ENCODE measurements at places on chromosomes 11 and 22.

DNA sequence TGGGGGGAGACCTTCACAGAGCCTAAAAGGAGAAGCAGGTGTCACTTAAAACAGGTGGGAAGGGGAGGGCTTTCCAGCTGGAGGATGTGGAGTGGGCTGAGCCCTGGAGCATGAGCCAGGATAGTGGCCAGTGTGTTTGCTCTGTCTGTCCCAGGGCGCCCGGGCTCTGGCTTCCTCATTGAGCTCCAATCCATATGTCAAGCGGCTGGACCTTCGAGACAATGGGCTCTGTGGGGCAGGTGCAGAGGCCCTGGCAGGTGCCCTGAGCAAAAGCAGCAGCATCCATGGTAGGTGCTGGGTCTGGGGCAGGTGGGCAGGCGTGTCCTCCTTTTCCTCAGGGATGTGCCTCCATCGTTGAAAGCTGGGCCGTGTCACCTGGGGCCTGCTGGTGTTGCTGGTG is 2.0 kb downstream of the LRRC74B start:
- no peak for DNase-seq

DNA sequence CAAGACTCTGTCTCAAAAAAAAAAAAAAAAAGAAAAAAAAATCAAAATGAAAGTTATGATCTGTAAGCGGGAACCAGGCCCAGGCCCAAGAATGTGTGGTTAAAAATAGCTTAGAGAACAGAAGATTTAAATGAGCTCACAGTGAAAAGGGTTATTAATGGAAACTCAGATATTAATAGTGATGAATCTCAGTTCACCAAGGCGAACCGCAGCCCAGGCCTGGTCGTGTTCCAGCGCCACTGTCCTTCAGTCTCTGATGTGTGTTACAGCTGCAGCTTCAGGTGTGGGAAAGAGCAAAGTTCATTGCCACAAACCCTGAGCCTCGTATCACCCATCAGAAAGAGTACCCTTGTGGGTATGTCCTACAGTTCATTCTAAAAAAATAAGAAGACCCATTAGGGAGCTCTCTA is 107.1 kb downstream of the GAB2 start:
- no peak for DNase-seq

GRCh38 chr22:46428171-46428570 is 92.7 kb downstream of the TRMU start:
- no peak for DNase-seq

- DNase-seq: no peak
Measured at GRCh38 chr11:1819074-1819473, 15.7 kb upstream of the SYT8 start.

DNA sequence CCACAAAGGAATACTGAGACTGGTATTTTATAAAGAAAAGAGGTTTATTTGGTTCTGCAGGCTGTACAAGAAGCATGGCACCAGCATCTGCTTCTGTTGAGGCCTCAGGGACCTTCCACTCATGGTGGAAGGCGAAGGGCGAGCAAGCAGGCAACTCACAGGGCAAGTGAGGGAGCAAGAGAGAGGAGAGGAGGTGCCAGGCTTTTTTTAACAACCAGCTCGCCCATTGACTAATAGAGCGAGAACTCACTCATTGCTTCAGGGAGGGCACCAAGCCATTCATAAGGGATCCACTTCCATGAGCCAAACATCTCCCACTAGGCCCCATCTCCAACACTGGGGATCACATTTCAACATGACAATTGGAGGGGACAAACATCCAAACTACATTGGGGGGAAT is 1.2 kb downstream of the PTS start:
- no peak for DNase-seq

GRCh38 chr11:112997857-112998466 is 36.7 kb downstream of the NCAM1 start:
- no peak for DNase-seq

DNA sequence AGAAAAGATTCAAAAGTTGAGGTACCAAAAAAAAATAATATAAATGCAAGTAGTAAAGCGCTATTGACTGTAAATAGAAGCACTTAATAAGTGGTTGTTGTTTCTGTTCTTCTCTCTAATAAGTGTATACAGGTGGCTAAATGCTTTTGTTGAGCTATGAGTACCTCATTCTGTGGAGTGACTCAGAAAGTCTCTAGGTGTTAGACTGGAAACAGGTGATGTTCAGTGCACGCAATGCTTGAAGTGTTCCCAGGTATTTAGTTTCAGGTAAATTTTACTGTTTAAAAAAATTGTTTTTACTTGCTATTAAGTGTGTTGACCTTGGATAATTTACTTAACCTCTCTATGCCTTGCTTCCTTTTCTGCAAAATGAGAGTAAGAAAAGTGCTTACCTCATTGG is 24.2 kb downstream of the POU2AF3 start:
- no peak for DNase-seq

- no peak for DNase-seq
Measured at GRCh38 chr11:2092956-2093412, 46.2 kb downstream of the IGF2 start.

- no peak for DNase-seq
Measured at GRCh38 chr11:64845129-64845775, 799 bp upstream of the CDC42BPG start.

DNA sequence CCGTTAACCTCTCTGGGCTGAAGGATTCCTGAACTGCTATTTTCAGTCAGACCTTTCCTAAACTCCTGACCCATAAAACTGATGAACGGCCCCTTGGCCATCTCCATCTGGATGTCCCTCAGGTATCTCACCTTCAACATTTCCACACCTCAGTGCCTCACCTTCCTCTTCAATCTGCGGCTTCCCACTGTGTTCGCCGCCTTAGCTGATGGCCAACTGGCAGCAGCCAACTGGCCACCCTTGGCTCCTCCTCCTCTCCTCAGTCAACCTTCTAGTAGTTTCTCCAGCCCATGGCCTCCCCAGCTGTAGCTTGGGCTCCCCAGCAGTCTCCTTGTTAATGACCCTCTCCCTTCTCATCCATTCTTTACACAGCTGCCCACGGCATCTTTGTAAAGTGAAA is 55.0 kb upstream of the PHOX2A start:
- DNase-seq: no peak

DNA sequence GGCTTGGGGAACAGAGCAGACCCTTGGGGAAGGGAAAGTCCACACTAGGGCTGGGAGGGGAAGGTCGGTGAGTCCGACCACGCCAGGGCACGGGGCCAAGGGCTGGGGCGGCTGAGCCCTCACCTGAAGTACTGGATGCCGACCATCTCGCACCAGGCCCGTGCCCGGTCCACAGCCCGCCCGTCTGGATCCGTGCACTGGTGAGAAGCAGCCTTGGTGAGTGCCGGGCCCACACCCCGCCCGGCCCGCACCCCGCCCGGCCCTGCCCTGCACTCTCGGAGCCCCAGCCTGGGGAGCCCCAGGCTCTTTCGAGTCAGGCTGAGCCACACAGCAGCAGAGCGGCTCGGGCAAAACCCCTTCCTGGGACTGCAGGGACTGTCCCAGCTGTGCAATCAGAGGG is 1.9 kb upstream of the BAIAP2L2 start:
- no peak for DNase-seq

DNA sequence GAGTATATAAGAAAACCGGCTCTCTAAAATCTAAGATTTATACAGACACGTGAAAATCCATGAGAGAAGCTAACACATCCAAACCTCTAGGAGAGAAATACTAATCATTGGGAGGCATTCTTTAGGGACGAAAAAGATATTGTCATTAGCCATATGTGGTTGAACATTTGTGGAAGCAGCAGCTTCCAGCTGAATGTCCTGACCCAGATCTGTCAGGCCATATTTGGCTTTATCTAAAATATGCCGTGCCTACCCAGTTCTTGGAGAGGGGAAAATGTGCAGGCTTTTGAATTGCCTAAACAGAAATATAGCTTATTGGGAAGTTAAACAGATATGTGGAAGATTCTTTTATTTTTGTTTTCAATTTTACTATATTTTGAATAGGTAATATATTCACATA is 6.4 kb downstream of the CCDC89 start:
- peak; percentile 76 for DNase-seq

DNA sequence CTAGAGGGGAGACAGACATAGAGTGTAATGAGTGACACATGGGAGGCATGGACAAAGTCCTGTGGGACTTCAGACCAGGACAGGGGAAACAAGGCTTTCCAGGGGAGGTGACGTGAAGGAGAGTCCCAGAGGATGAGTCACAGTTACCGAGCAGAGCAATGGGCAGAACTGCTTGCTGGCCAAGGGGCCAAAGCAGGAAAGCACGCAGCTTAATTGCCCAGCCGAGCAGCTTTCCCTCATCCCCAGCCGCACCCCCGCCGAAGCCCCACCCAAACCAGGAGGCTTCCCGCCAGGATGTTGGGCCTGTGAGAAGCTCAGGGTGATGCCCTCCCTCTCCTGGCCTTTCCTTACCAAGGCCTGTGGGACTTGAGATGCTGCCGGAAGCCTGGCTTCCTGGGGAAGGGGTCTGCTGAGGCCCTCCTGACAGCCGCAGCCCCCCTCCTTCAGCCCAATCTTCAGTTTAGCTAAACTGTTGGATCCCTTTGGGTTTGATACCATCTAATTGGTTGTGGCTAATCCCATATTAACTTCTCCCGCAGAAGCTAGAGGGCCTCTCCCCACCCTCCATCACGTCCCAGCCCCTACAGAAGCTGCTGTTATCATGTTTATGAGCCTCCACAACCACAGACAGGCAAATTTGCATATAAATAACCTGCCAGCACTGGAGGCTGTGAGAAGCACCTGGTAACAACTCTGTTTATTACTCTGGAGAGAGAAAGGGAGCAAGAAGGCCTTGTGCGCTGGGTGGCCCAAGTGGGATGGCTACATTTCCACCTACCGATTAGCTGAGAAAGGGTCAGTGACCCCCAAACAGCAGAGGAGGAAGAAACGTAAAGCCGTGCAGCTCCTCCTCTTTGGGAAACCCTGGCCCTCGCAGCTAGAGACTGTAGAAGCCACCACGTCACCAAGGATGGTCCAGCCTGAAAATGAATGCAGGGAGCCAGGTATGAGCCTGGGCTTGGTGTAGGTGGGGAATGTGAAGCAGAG is 80.0 kb downstream of the TRIM29 start:
- DNase-seq: peak; percentile 34

DNA sequence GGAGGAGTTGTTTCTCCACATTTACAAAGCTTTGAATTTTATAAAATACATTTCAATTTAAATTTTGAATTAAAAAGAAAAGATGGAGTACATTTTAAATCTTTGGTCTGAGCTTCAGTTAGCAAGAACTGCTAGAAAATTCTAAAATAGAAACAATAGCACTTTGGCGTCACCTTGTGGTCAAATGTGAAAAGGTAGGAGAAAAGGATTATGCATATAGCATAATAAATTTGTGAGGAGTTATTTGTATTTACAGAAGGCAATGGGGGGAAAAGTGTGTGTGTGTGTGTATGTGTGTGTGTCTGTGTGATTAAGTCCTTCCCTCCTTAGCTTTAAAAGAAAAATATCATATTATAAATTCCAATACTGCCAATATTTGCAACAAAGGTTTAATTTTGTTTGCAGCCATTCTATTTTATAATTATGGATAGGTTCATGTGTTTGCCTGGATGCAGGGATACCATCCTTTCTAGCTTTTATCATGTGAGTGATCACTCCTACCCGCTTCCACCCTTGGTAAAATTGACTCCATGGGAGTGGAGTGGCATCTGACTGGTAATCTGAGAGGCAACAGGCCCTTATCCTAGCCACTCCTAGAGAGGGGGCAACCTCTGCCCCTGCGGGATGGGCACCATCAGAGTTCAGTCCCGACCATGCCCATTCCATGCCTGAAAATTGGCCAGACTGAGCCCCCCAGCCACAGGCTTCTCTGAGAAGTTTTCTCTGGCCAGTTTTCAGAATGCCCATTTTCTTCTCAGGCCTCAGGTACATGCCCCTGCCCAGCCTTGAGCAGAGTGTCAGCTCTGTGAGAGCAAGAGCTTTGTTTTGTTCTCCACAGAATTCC is 13.6 kb upstream of the LGR4 start:
- DNase-seq: peak; percentile 94

DNA sequence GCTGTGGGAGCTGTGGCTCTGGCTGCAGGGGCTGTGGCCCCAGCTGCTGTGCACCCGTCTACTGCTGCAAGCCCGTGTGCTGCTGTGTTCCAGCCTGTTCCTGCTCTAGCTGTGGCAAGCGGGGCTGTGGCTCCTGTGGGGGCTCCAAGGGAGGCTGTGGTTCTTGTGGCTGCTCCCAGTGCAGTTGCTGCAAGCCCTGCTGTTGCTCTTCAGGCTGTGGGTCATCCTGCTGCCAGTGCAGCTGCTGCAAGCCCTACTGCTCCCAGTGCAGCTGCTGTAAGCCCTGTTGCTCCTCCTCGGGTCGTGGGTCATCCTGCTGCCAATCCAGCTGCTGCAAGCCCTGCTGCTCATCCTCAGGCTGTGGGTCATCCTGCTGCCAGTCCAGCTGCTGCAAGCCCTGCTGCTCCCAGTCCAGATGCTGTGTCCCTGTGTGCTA is 514 bp downstream of the KRTAP5-9 start:
- no peak for DNase-seq

GRCh38 chr11:120129570-120129969 is 8.3 kb downstream of the TRIM29 start:
- DNase-seq: no peak

- no peak for DNase-seq
Measured at GRCh38 chr11:62446091-62446490, 27.3 kb downstream of the SCGB1A1 start.

GRCh38 chr22:46812034-46812605 is 49.7 kb downstream of the TBC1D22A start:
- DNase-seq: no peak

- peak; percentile 99 for DNase-seq
Measured at GRCh38 chr22:50582493-50583293, at the start of gene CHKB. Gene CHKB, minus strand, starts transcription at chr22:50582849. Its CDS starts 68 bp downstream, at chr22:50582781.

All from eye (tissue), 1 donor.